ENCODE measurements at places on chromosomes 7 and 10.

DNA sequence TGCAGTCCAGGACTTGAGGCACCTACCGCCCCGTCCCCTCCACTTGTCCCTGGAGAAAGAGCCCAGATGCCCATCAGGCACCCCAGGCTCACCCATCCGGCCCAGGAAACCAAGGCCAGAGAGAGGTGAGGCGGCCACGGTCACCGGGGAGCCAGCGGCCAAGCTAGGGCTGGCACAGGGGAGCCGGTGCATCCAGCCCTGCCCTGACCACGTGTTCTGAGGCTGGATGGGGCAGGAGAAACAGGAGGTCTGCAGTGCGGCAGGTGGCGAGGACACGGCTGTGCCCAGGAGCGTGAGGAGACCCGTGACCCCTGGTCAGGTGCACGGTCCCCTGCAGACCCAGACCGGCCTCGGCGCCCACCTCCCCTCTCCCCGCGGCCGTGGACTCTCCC is 27.6 kb downstream of the UNCX start:
- DNase-seq: no peak

GRCh38 chr7:76377186-76377918 is 18.6 kb upstream of the YWHAG start:
- DNase-seq: no peak

- DNase-seq: no peak
Measured at GRCh38 chr7:23404546-23405239, 65.6 kb downstream of the IGF2BP3 start.

DNA sequence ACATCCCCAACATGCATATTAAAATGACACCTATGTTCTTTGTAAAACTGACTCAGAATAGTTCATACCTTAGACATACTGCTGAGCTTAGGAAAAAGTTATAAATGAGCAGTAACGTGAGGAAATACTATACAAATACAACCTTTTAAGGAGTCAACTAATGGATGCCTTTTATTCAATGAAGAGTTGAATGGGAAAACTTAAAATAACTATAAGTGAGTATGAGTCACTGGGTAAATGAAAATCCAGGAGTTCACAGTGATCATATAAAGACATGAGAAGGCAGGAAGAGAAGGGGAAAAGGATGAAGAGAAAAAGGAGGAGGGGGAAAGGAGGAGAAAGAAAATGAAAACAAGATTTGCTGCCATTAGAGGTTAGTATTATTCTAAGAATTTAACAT is 157.8 kb upstream of the PCDH15 start:
- DNase-seq: no peak

DNA sequence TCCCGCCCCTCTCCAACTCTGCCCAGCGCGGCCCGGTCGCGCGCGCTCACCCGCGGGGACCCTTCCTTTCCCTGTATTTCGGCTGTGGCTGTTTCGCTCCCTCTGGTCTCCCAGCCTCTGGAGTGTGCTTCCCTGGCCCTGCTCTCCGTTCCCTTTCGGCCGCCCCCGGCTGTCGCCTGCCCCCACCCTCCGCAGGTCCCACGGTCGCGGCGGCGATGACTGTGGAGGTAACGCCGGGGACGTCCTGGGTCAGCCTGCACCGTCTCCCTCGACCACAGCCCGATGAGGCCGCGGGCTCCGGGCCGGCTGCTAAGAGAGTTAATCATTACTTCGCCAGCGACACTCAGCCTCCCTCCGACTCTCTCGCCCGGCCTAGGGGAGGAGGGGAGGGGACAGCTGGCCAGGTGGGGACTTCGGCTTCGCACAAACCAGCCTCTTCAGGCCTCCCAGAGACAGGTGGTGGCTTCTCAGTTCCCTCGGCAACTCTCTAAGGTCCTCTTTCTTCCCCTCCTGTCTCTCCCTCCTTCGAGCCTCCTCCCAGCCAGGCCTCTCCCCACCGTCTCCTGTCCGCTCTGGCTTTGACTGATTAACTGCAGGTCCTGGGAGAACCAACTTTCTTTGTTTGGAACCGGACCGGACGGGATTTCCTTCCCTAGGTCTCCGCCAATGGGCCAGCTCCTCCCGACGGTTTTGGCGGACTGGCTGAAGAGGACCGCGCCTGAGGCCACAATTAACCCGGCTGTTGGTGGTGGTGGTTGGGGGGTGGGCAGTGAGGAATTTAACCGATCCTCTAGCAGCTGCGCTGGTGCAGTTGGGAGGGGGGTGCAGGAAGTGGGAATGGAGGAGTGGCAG is 5.6 kb upstream of the PAX2 start:
- DNase-seq: no peak

DNA sequence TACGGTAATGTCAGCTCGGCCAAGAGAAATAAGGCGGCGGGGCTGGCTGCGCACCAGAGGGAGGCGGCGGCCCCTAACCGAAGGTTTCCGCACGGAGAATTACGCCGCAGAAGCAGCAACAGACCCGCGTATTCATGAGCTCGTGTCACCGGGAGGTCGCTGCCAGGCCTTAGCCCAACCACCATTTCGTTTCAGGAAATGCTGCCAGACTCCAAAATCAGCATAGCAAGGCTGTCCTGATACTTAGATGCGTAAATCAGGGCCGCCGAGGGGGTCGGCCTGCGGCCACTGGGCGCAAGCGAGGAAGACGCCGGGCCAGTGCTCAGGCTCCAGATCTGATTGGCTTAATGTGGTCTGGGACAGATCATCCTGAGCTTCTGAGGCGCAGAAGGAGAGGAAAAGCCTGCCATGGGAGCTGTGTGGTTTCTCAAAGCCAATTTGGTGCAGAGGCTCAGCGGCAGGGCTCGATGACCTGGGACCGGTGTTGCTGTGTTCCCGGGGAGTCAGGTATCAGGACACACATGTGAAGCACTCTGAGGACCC is 247.9 kb downstream of the BAMBI start:
- no peak for DNase-seq

DNA sequence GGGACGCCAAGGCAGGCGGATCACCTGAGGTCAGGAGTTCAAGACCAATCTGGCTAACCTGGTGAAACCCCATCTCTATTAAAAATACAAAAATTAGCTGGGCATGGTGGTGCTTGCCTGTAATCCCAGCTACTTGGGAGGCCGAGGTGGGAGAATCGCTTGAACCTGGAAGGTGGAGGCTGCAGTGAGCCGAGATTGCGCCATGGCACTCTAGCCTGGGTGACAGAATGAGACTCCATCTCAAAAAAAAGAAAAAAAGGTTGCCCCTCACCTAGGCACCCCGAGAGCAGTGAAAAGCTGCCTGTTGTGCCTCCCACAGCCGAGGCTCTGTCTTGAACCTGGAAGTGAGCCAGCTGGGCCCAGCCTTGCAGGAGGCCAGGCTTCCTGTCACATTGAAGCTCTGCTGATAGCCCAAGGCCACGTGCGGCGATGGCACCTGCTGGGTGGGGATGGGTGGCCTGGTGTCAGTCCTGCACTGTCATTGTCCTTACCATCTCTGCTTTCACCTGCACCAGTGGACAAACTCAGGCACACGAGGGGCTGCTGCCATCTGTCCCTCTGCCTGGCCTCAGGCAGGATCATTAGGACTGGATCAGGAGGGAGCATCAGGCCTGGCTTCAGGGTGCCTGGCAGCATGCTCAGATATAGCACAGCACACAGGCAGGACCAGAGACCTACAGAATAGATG is 37.8 kb downstream of the DNAJB12 start:
- peak; percentile 42 for DNase-seq

DNA sequence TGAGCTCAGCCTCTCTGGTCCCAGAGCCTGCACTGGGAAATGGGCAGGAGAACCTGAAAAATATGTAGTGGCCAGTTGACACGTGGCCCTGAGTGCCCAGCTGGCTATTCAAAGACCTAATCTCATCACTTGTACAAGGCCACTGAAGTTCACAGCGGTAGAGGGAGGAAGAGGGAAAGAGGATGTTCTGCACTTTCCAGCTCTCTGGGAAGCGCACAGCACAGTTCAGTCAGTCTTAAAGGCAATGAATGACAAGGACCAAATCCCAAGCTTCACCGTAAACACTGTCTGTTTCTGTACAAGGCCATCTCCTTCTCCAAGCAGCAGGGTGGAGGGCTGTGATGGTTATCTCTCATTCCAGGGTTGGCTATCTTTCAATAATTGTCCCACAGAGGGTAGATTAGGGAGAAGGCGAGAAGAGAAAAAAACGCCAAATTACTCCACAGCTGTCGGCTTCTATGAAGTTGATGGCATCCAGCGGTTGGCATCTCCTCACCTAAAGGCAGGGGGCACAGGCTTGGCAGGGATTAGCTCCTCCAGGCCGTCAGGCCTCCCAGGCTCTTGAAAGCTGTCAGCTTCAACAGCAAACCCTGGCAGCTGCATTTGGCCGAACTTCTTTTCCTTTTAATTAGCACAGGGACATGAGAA is 10.6 kb downstream of the SFMBT2 start:
- DNase-seq: no peak

DNA sequence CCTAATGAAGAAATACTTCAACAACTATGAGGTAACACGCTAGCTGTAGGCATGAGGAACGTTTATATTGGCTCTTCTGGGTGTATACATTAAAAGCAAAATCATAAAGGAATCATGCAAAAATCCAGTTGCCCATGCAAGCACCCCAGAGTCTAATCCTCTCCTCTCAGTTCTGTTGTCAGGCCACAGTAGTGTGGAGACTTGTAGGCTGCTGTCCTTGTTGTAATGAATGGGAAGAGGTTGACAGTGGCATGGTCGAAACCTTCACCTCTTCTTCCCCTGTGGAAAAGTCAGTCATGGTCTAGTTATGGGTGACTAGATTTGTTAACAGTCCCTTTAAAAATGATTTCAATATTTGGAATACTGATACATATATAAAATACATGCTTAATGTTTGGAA is 121.3 kb downstream of the CNOT4 start:
- no peak for DNase-seq

- DNase-seq: no peak
Measured at GRCh38 chr7:92400013-92400412, 47.3 kb upstream of the GATAD1 start.

- no peak for DNase-seq
Measured at GRCh38 chr7:28125431-28126409, 54.9 kb downstream of the JAZF1 start.

- DNase-seq: no peak
Measured at GRCh38 chr10:77049896-77050295, 587.7 kb downstream of the KCNMA1 start.

DNA sequence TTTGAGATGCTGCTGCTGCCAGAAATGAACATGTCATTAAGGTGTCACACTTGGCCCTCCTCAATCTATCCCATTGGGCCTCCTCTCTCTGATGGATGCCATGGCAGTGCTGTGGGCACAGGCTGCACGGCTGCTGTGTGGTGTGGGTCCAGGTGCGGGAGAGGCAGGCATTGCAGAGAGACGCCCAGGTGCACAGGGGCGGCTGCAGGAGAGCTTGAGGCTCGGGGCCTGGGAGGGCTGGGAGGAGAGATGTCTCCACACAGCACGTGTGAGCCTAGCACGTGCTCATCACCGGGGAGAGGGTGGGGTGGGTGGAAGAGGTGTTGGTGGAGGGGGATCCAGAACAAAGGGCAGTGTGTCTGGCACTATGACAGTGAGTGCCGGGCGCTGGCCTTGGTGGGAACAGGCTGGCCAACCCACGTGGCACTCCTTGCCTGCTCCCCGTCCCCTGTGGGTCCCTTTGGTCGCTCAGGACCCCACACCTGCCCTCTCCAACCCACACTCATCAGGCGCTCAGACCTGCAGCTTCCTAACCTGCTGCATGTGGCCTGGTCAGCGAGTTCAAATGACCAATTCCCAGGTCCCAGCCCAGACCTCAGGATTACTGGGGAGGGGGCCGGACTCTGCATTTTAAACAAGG is 39.9 kb upstream of the BNIP3 start:
- no peak for DNase-seq

DNA sequence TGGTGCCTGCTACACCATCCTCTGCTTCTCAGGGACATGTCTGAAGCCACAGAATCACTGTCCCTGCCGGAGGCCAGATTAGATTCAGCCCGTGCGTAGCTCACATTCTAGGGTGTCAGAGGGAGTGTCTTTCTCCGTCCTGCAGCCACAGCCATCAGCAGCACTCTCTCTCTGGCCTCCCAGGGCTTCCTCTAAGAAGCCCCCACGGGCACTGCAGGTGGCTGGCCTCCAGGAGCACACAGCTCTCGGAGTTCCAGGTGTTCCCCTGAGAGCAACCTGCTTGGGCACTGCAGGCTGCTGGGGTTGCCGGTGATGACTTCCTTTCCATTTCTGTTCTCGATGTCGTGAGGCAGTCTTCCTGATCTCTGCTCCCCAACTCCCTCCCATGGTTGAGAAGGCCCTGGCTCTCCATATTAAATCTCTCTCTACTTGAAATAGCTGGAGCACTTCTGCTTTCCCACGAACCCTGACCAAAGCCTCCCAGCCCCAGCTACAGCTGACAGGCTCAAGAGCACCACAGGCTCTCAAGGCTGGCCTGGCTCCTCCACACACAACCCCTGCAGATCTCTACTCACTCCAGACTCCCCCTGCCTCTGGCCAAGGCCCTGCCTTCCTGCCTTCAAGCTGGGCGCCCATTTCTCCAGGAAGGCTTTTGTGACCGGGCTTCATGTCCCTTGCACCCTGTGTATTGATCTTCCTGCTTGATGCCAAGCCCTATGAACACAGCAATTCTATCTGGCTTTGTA is 49.0 kb upstream of the TMEM72 start:
- no peak for DNase-seq

- no peak for DNase-seq
Measured at GRCh38 chr10:33507662-33508425, 173.4 kb upstream of the NRP1 start.

GRCh38 chr7:141074162-141074991 is 513 bp downstream of the TMEM178B start:
- DNase-seq: no peak

DNA sequence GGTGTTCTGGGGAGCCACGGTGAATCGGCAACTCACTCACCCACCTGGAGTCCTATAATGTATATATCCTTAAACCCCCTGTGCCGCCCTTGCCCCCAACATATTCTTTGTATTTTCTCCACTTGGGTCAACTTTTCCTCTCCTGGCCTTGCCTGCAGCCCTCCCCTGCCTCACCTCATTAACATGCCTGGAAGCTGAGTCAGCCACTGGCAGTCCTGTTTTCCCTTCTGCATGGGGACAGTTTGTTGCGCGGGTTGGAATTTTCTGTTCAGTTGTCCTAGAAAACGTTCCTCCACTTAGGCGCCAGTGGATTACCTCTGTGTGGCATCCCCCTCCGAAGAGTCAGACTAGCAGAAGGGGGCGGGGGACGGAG is 97.4 kb downstream of the C10orf105 start:
- DNase-seq: no peak

DNA sequence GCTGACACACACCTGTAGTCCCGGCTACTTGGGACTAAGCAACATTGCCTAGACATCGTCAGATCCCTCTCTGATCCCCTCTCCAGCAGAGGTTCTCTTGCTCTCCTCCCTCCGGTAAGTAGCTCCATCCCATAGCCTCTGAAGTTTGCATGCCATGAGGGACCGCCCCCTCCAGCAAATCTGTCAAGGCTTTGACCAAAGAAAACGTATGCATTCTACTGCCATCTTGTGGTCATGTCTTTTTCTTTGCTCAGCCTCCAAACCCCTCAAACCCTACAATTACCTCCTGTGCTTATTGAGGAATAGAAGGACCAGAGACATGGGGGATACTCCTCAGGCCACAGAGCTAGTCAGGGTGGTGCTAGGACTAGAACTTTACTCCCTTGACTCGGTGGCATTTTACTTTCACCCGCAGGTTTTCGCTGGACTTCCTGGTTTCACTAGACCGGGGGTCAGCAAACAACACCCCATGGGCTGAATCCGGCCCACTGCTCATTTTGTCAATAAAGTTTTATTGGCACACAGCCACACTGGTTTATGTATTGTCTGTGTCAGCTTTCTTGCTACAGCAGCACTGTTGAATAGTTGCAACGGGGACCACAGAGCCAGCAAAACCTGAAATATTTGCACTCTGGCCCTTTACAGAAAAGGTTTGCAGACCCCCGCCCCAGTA is 202.6 kb upstream of the FOXK1 start:
- DNase-seq: no peak

- no peak for DNase-seq
Measured at GRCh38 chr7:156305351-156305750, 335.2 kb upstream of the RNF32 start.
